ENCODE measurements at places on chromosomes 16 and 17.

- no peak for DNase-seq
Measured at GRCh38 chr16:56513972-56514371, 5.9 kb downstream of the BBS2 start.

DNA sequence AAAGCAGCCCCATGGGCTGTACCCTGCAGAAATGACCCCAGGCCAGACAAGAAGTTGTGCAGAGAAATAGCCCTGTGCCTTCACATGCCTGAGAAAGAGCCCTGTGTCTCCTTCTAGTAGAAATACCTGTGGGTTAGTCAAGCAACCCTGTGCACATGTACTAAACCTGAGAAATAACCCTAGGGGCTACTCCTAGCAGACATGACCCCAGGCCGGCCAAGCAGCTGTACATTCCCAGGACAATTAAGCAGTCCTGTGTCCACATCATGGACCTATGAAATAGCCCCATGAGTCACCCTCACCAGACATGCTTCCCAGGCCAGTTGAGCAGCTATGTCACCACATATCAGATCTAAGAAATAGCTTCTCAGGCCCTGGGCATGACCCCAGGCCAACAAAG is 519.7 kb upstream of the CA10 start:
- no peak for DNase-seq

GRCh38 chr17:29344201-29344856 is 45.8 kb upstream of the TAOK1 start:
- DNase-seq: no peak

- DNase-seq: no peak
Measured at GRCh38 chr16:57564571-57565270, 22.3 kb downstream of the ADGRG5 start.

- no peak for DNase-seq
Measured at GRCh38 chr16:22734368-22734767, 79.6 kb upstream of the HS3ST2 start.

All from SW 1271 (cell line).